Stimulated activated CD4-positive, alpha-beta T cell treated with anti-CD3 and anti-CD28 coated beads, Interleukin-4, amount 100 ng/mL, for 4 hours (primary cell): ENCODE measurements at places on chromosomes 2 and 18.

- DNase-seq, result no peak
Observed at GRCh38 chr18:26634631-26635030, 86.3 kb upstream of the KCTD1 start.

DNA sequence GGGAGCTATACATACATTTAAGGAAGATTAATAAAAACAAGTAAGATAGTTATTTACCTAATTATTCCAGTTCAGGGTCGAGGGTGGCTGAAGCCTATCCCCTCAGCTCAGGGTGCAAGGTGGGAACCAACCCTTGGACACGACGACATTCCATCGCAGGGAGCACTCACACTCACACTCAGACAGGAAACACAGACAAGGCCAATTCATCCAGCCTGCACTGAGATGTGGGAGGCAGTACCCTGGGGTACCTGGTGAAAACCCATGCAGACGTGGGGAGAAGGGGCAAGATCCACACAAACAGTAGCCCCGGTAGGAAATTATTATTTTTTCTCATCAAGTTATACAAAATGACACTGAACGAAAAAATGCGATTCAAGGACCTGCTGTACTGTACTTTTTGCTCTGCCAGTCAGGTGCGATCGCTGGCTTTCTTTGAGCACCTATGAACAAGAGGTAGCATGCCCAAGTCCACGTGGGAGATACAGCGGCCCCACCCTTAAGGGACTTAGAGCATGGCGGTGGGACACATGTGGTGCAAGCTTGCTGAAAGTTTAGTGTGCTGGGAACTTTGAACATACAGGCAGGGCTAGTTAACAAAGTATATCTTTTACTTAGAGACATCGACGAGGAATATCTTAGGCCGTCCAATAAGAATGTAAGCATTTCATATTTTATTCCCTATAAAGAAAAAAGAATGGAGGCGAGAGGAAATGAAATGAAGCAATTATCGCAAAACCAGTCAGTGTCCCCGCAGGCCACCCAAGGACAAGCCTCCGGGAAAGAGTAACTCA lies 624 bp downstream of the METTL8 start:
- DNase-seq, result peak; percentile 40

DNA sequence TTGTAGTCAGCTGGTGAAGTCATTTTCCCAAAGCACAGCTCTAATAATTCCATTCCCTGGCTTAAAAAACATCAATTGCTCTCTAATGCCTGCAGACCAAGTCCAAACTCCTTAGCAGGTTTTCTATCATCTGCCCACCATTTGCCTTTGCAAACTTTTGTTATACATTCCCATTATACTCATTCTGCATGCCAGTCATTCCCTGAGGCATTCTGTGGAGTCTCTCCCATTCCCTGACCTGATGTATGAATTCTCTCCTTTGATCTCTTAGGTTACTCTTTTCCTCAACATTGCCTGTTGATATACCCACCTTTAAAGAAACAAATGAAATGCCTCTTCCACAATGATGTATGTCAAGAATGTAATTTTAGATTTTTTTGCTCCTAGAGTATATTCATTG lies 852.0 kb upstream of the FSHR start:
- DNase-seq, result no peak

- no peak for DNase-seq
Observed at GRCh38 chr18:79857082-79857671, 59.4 kb downstream of the KCNG2 start.

DNA sequence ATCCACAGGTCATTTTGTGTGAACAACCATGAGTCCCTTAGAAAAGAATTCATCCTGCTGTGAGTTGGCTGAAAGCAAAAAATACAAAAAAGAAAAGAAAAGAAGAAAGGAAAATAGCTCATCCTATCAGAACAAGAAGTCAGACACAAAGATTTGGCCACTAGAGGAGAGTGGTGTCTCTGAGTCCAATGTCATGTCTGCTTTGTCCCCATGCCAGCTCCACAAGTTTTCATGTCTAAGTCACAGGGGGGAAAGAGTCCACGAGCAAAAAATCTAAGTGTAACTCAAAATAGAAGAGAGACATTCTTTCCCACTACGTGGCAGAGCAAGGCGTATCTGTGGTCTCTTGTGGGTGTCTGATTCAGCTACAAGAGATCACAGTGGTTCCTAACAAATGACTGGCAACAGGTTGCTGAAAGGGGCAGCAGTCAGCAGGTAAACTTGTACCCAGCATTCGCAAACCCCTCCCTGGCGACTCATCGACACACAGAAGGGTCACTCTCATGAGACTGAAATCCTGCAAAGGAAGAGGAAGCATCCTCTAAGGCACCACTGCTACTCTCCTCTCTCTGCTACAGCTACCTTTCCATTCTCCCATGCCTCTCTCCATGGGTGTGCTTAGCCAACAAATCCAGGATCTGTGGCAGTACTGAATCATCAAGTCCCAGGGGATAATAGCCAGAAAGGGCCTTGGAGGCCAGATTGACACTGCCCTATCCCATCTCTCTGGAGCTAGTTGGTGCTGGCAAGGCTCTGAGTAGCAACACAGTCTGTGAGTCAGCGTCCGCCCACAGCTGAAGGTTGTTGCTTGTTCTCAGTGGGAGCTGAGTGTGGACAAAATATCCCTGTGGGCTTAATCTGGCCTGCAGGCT lies 123.0 kb upstream of the SLC39A10 start:
- DNase-seq, result peak; percentile 59

DNA sequence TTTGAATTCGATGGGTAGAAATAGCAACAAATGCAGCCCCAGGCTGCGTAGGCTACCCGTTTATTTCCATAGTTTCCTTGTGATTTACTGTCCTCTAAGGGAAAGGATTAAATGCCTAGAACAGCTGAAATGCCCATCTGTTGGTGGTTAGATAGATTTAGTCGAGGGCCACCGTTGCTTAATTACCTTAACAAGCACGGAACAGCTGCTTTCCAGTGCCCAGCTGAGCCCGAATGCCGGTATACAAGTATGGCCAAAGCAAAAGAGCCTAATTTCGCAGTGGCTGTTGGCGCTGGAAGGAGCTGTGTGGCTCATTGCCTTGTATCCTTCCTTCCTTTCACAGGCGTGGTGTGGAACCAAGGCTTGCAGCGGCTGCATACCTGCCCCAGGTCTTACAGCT lies 109.1 kb downstream of the CABLES1 start:
- no peak for DNase-seq

DNA sequence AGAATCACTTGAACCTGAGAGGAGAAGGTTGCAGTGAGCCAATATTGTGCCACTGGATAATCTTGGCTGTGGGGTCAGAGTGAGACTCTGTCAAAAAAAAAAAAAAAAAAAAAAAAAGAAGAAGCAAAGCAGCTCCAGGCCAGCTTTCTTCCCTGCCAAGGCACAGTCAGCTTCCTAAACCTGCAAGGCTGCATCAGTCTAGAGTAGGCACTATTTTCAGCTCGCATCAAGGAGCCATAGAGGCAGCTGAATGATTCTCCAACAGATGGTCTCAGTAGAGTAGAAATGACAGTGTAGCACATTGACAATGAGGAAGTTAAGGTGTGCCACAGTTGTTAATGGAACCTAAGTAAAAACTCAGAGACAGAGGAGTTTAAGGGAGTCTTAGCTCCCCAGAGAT lies 35.6 kb downstream of the BMP10 start:
- no peak for DNase-seq

- no peak for DNase-seq
Observed at GRCh38 chr18:9354256-9354655, 19.7 kb downstream of the TWSG1 start.

DNA sequence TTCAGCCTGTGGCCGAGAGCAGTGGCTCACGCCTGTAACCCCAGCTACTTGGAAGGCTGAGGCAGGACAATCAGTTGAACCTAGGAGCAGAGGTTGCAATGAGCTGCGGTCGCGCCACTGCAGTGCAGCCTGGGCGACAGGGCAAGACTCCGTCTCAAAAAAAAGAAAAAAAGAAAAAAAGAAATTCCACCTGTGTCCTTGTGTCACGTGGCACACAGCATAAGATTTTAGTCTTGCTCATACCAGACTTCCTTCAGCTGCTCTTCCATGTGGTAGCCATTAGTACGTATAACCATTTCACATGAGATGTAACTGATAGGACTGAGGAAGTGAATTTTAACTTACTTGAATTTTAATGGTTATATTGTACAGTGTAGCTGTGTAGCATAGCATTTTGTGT lies 4.0 kb downstream of the NOP58 start:
- DNase-seq, result no peak
